Omental fat pad (tissue), 4 donors: ENCODE measurements at places on chromosomes 7 and 10.

GRCh38 chr7:142720172-142720773 is 29.0 kb upstream of the PRSS1 start:
- no peak for DNase-seq

DNA sequence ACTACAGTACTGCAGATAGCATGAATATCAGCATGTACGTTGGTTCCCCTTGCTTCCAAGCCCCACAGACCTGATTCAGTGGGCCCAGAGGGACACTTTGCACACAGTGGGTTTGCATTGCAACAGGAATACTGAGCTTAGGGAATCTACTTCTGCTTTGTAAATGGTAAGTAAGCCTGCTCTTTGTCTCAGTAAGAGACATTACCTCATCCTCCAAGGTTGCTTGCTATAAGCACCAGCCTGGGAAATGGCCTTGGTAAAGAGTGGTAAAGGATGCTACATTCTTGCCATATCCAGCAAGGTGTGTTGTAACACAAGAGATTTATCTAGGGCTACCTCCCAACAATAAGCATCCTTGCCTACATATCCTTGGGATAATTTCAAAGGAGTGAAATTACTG is 730.5 kb downstream of the INHBA start:
- DNase-seq = no peak

GRCh38 chr10:121183236-121183635 is 332.1 kb downstream of the WDR11 start:
- no peak for DNase-seq

DNA sequence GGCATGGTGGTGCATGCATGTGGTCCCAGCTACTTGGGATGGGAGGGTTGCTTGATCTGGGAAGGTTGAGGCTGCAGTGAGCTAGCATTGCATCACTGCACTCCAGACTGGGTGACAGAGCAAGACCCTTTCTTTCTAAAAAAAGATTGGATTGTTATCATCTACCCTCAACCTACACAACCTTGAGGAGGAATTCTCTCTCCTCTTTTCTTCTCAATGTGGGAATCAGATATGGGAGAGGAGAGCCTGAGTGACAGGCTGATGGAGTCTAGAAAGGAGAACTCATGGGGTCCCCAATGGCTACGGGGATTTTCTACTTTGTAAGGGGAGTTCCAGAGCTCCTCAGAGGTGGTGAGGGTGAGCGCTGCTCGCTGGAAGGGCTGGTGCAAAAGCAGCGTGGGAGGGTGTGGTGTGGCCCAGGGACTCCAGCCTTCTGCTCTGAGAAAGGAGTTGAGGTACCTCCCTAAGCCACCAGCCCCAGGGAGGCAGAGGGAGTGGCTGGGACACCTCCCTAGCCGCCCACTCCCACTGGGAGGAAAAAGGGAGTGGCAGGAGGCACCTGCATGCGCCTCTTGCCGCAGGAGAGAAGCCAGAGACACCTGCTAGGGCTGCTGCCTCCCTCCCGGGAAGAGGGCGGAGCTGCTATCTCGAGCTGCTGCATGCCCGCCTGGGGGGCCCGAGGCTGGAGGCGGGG is 48.4 kb downstream of the GATA3 start:
- DNase-seq = no peak

DNA sequence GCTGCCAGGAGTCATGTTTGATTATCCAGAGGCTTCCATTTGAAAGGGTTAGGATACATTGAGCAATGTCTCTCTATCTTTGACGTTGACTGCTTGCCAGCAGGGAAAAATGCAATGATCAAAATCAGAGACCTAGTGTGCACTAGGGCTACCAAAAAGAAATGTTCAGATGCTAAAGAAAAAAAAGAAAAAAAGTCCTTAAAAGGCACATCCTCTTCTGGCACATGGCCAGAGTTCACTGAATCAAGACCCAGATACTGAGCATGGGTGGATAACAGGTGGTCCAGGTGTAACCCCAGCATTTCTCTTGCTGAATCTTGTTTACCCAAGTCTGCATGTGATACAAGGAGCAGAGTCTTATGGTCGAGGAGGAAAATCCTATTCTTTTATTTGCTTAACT is 899.3 kb downstream of the SORCS3 start:
- no peak for DNase-seq

GRCh38 chr10:117653170-117653515 is 110.6 kb downstream of the EMX2 start:
- no peak for DNase-seq

- DNase-seq = no peak
Observed at GRCh38 chr7:156423876-156424275, 216.7 kb upstream of the RNF32 start.

GRCh38 chr7:35646289-35647023 is 48.5 kb downstream of the HERPUD2 start:
- DNase-seq = no peak

DNA sequence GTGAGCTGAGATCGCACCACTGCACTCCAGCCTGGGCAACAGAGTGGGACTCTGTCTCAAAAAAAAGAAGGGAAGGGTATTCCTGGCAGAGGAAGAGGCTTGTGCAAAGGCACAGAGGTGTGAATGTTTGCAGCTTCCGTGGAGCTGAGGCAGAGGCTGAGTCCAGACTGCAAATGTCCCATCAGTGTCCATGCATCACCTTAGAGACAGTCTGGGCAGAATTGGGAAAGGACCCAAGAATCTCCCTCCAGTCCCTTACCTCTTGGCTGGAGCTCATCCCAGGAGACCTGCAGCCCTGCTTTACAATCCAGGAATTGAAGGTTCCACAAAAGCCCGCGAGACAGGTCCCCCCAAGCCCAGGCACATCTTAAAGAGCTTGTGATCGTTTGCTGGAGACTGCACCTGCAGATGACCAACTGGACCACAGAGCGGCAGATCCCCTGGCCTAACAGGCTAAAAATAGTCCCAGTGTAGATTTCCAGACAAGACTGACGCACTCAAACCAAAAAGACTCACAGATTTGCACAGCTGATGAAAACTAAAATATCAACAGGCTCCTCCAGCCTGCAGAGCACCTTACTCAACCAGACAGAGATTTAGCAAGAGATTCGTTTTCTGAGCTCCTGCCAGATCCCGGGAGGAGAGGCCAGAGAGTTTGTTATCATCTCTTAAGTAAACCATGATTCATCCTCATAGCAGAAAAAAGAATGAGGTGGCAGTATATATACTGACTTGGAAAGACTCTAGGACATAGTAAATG is 22.9 kb upstream of the NANOS1 start:
- DNase-seq = no peak

DNA sequence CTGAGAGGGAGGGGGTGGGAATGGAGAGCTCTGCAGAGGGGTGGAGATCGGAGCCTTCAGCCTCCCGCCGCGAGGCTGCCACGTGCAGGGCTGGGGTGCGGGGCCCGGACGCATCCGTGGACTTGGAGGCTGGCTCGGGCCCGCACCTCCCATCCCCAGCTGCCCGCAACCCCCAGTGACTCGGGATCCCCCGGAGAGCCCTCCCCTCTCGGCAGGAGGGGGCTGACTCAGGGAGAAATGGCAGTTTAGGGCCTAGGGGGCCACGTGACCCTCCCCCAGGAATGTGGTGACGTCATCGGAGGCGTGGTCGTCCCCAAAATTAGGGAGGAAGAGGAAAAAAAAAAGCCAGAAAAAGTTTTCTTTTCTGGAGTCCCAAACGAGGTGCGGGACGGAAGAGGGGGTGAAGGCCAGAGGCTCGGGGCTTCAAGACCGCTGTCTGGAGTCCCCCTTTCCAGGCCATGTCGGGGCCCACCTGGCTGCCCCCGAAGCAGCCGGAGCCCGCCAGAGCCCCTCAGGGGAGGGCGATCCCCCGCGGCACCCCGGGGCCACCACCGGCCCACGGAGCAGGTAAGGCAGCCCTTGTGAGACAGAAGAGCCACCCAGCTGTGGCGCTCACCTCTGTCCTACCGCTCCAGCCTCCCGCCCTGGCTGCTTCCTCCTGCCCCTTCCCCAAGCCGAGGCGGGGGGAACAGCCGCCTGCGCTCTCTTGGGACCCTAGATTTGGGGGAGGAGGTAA is at the start of gene TRIP6:
Gene TRIP6, plus strand, starts transcription at position 348 of the 736 bp plus-strand sequence. Its CDS starts 111 bp downstream, at position 459.
- peak; percentile 92 for DNase-seq

DNA sequence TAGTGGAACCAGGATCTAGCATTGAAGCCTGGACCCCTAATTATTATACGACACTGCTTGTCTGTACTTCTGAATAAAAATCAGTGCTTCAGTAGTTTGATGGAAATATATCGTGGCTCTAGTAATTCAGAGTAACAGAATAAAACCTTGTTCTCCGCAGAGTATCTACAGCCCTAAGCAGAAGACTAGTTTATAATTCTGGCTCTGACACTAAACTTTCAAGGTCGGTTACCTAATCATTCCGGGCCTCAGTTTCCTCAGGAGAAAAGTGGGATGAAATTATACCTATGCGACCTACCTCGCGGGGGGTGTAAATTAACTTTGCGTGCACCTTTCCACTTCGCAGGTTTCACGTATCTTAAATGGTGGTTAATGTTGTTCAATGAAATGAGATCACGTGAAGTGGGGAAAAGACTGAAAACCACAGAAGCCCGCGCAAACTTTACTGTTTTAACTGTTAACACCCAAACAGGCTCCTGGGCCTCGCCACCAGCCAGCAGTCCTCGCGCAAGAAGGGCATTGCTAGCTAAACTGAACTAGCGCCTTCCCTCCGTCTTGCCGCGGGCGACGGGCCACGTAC is 615 bp downstream of the THAP5 start:
- no peak for DNase-seq

DNA sequence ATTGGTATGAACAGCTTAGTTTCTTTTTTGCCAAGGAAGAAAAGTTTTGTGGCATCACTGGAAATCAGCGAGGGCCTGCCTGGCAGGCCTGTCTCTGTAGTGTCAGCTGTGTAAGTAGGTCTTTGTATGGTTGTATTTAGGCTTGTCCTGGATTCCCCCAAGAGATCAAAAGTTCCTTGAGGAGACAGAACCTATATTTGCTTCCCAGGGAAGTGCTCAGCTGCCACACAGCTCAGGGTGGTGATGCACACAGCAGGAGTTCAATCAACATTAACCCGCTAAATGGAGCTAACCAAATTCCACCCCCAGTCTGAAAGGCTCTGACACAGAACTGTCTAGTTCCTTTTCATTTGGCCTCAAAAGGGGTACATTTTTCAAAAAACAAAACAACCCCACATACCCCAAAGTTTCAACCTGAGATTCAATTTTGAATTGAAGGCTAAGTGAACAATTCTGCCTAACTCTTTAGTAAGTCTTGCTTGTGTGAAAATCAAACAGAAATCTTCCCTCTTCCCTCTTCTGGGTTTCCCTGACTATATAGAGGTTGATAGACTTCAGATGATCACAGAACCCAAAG is 124.4 kb downstream of the CLEC2L start:
- DNase-seq = no peak

GRCh38 chr10:5965266-5965665 is 12.1 kb downstream of the IL15RA start:
- DNase-seq = peak; percentile 5

- DNase-seq = no peak
Observed at GRCh38 chr7:147485660-147486210, 1104.8 kb upstream of the C7orf33 start.
